Stimulated activated CD4-positive, alpha-beta T cell treated with anti-CD3 and anti-CD28 coated beads, Interleukin-12 subunit alpha, Interleukin-12 subunit beta, amount 100 ng/mL, for 24 hours (primary cell): ENCODE measurements at places on chromosomes 1 and 21.

DNA sequence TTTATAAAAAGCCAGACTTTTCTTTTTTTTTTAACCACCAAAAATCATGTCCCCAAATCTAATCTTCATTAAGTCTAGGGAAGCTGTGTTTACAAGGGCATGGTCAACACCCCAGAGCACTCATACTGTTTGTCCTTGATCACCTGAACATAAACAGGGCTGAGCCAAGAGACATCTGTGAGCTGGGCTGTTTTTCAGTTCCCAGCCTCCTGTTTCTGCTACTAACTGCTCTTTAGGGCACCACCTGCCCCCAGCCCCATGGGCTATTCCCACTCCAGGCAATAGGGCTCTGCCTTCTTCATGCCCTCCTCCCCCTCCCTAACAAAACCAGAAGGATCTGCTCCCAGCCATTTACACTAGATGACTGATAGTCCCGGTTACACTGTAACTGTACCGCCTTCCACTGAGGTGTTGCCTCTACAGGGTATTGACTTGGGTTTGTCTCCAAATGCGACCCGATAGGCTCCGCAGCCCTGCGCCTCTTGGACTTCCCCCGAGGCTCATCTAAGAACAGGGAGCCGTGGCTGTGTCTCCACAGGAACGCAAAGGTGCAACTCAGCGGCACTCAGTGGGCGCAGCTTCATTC is 11.7 kb upstream of the SLC26A9 start:
- DNase-seq: no peak

GRCh38 chr1:154551474-154551873 is 7.0 kb downstream of the UBE2Q1 start:
- no peak for DNase-seq

GRCh38 chr1:152442765-152443164 is 28.7 kb upstream of the CRNN start:
- no peak for DNase-seq

DNA sequence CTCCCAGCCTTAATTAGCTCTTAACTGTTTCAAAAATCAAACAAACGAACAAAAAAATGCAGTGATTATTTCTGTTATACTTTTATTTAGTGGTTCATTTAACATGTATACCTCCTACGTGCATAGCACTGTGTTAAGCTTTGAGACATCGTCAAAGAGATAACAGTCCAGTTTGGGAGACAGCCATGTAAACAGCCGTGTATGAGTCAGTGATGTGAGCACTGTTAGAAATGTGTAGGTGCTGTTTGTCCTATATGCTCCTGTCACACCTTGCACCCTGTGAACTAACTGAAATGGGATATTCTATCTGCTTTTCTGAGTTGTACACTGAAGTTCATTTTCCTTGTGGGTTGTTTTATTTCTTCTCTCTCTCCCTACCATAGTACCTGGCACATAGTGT is 109.7 kb upstream of the CACYBP start:
- DNase-seq: no peak

- DNase-seq: no peak
Observed at GRCh38 chr1:175155473-175155856, 37.1 kb downstream of the KIAA0040 start.

DNA sequence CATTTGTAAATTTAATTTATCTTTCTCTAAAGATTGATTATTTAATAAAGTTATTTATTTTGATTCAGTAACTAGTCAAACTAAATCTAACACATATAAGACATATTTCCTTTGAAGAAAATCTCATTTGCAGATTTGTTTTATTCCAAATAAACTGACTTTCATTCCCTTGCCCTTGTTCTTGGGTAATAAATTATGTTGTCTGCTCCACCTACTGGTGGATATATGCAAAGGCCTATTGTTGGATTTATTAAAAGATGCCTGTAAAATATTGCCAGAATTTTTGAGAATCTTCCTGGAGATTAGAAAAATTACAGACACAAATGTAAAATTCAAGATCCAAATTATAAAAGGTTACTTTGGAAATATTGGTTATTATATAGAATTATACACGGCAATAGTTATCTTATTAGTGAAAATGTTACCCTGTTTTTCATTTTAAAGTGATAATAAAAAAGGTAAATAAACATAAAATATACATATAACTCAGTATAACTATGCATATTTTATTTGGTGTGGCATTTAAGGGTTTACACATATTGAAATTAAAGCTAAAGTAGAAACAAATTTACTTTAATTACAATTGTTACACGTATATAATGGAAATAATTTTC is 116.1 kb downstream of the SPATA17 start:
- DNase-seq: no peak

GRCh38 chr1:3698660-3699408 is 46.5 kb downstream of the TP73 start:
- no peak for DNase-seq

DNA sequence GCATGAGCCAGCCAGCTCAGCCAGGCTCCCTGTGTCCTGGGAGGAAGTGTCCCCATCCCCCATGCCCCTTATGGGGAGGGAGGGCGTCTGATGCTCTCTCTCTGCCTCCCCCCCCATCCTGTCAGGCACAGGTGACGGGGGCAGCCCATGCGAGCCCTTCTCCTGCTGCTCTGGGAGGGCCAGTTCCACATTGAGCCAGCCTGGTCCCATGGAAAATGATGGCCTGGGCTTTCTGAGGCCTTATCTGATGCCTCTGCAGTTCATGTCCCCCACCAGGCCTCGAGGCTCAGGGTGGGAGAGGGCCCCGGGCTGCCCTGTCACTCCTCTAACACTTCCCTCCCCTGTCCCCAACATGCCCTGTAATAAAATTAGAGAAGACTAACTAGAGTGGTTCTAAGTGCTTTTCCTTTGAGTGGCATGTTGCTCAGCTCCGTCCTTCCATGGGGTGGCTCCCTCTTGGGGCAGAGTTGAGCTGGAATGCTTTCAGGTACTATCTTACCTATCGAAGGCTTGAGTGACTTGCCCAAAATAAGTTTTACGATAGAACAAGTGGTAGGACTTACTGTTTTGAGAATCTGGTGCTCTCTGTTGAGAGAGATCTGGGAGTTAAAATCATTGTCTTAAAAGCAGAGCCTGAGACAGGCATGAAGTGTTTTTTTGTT is 1.8 kb upstream of the MTFR1L start:
- DNase-seq: no peak

DNA sequence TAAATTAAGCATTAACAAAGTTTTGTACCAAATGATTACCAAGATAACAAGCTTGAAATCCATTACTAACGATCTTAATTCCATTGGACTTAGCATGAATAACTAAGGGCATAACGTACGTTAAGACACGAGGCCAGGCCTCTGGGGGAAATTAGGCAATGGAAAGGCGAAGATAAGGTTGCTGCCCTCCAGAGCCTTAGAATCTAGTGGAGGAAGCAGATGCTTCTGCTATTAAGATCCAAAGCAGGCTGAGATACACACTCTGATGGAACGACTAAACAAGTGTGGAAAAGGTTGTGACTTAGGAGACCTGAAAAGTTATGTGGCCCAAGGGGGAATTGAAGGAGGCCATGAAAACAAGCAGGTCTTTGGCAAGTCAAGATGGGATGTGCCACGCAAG is 6.0 kb downstream of the AKNAD1 start:
- DNase-seq: no peak

DNA sequence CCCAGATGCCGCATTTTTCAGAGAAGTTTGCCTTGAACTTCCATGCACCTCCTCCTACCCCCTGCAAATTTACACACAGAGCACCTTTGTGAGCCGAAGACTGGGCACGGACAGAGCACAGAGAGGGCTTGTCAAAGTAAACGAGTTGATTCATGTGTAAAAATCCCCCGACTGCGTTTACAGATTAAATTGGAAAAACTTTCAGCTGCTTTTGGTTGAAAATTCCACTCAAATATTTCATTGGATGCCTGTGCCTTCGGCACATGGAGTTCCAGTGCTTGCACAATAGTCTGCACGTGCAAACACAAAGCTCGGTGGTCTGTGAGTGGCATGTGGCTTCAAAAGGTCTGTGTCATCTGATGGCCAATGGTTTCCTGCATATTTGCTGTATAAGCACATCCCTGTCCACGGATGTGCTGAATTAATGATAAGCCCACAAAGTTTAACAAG is 177.5 kb downstream of the SETD4 start:
- no peak for DNase-seq

DNA sequence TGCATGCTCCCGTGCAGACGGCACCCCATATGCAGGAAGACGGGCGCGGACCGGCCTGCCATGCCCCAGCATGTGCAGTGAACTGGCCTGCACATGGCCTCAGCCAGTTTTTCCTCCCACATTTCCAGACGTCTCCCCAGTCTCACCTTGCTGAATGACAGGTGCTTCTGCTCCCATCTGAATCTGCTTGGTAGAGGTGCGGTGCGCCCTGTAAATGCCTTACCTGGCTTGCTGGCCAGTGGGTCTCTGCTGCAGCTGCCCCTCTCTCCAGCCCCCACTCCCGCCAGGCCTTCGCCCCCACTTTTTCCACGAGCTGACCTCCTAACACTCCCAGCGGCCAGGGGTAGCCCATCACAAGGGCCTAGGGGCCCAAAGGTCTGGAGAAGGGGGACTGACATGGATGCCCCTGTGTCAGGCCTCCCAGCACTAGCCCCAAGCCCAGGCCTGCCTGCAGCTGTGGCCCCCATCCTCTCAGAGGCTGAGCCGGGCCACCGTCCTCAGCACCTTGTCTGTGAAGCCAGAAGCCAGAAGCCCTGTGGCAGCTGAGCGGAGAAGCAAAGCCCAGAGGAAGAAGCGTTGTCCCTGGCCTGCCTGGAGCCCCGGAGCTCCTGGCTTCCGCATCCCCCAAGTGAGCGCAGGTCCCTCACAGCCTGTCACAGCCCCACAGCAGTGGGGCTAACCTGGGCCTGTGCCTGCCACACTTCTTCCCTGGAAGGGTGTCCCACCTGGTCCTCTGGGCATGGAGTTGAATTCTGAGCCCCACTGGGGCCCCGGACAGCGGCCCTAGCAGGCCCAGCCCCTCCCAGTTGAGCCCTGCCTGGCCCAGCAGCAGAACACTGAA is 3.7 kb upstream of the SLC19A1 start:
- no peak for DNase-seq

GRCh38 chr1:29543586-29543985 is 307.3 kb downstream of the PTPRU start:
- DNase-seq: no peak

- DNase-seq: no peak
Observed at GRCh38 chr21:38792676-38793459, 12.9 kb upstream of the ETS2 start.

GRCh38 chr1:185480545-185480944 is 163.5 kb upstream of the IVNS1ABP start:
- no peak for DNase-seq

GRCh38 chr1:151606384-151606783 is 5.5 kb upstream of the SNX27 start:
- no peak for DNase-seq

DNA sequence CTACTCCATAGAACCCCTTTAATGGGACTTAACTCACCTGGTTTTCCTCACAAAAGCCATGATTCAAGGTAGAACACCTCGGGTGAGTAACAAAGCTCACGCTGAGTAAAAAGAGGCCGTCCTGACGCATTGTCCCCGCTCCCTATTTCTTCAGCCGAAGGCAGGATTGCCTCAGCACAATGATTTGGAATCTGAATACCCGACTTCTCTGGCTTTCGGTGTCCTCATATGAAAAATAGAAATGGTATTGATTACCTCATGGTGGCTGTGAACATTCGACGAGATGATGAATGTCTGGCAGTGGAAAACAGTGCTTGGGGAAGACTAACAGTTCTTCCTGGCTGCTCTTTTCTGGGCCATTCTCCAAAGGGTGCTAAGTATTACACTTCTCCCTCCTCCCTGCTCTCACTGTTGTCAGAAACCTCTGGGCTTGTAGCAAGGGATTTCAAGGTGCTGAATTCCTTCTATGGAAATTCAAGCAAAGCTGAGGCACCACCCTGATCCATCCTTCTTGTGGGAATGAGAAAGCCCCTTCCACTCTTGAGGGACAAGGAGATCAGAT is 148.3 kb downstream of the C1orf94 start:
- DNase-seq: no peak
